ENCODE measurements at places on chromosomes 11 and 22.

- no peak for DNase-seq
Measured at GRCh38 chr11:14158393-14158792, 195.9 kb downstream of the SPON1 start.

- DNase-seq = no peak
Measured at GRCh38 chr11:120339394-120339890, 3.2 kb downstream of the ARHGEF12 start.

DNA sequence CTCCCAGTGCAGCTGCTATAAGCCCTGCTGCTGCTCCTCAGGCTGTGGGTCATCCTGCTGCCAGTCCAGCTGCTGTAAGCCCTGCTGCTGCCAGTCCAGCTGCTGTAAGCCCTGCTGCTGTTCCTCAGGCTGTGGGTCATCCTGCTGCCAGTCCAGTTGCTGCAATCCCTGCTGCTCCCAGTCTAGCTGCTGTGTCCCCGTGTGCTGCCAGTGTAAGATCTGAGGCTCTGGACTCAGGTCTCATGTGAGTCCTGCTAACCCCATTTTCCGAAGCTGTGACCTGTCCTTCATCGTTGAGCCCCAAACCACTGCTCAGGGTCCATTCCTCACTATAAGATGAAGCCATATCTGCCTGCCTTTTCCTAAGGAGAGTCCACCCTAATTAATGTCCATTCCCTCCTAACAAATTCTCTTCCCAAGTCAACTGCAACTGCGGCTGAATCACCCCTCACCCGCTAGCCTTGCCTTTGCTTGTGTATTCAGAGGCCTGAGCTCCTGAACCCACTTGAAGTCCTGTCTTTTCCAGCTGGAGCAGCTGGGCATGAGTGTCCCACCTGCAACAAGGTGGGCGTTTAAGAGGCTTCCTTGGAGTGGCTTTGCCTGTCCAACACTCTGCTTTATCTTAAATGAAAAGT lies 626 bp downstream of the KRTAP5-7 start:
- DNase-seq = no peak

GRCh38 chr11:12051287-12051662 lies 42.8 kb upstream of the DKK3 start:
- no peak for DNase-seq

DNA sequence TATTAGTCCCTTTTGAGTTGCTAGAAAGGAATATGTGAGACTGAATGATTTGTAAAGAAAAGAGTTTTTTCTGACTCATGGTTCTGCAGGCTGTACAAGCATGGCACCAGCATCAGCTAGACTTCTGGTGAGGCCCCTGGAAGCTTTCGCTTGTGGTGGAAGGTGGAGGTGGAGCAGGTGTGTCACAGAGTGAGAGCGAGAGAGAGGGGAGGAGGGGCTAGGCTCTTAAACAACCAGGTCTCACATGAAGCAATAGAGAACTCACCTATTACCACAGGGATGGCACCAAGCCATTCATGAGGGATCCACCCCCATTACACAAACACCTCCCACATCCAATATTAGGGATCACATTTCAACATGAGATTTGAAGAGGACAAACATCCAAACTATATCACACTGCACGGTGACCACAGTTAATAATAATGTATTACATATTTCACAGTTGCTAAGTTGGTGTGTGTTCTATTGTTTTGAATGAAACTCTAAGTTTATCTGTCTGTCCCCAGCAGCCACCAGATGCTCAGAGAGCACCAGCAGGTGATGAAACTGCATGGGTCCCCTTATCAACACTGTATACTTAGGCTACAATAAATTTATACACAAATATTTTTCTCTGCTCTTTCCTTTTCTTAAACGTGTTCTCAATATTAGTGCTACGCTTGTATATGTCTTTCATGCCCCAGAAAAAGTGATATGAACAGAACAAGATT lies 14.1 kb downstream of the ZFP91 start:
- DNase-seq = no peak

DNA sequence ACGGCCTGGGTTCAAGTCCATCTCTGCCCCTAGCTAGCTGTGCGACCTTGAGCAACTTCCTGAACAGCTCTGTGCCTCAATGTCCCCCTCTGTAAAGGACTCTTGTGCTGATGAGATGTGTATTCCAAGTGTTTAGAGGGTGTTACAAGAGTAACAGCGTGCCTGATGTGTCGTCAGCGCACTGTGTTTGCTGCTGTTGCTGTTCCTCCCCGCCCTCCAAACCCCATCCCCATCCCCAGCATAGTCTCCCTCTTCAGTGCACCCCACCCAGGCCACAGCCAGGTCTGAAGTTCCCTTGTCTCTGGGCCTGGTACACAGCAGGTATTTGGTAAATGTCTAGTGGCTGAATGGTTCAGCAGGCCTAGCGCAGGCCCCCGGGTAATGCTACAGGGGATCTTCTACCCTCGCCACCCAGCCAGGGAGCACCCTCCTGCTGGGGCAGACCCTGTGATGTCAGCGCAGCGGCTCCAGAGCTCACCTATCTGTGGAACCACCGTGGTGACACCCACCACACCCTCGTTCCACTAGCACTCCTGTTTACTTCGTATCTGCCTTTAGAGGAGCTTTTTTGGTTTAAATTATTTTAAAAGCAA lies 10.3 kb downstream of the CBX7 start:
- DNase-seq = no peak

GRCh38 chr11:77191823-77192495 lies 63.9 kb downstream of the MYO7A start:
- DNase-seq = no peak

DNA sequence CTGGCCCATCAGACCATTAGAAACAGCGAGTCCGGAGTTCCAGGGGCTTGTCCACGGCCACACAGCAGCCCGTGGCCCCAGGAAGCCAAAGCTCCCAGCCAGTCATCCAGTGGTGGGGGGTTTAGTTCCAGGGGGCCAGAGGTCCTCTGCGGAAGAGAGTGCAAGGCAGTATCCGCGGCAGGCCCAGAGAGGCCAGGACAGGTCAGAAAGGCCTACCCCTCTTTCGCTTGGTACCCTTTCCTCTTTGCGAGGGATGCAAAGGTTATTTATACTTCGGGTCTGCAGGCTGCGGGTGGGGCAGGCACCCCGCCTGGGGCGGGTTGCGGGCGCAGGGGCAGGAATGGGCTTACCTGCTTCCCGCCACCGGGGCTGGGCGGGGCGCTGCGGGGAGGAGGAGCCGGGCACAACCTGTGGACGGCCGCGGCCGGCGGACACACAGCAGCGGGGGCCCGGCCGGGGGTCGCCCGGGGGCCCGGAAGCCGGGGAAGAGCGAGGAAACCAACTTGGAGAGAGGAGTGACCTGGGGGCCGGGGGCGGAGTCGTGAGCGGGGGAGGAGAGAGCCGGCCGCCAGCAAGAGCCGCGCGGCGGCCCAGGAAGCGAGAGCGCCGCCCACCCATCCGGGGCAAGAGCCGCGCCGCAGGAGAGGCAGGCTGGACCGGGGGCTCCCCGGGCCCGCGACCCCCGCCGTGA lies at the start of gene SH3BP1:
Gene SH3BP1 (plus strand): TSS at position 600 of the 691 bp plus-strand sequence. CDS start 119 bp downstream, outside the sequence.
- no peak for DNase-seq

GRCh38 chr11:123682696-123683410 lies 28.4 kb upstream of the SCN3B start:
- no peak for DNase-seq

DNA sequence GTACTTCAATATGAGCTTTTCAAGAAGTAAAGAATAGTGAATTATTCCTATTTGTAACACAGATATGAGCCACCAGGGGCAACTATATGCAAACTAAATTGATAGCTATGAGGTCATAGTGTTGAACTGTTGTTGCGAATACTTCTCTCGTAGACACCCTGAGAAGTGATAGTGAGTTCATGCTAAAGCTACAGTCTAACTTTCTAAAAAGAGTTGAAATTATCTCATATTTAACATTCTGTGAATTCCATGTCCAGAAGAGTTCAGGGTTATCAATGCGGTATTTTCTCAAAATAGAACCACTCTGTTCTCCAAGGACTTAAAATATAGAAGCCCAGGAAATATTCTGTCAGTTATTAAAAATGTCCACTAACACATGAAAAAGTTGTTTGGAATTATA lies 185.4 kb downstream of the AASDHPPT start:
- DNase-seq = no peak

GRCh38 chr11:117117681-117118080 lies 19.5 kb upstream of the SIK3 start:
- DNase-seq = no peak

DNA sequence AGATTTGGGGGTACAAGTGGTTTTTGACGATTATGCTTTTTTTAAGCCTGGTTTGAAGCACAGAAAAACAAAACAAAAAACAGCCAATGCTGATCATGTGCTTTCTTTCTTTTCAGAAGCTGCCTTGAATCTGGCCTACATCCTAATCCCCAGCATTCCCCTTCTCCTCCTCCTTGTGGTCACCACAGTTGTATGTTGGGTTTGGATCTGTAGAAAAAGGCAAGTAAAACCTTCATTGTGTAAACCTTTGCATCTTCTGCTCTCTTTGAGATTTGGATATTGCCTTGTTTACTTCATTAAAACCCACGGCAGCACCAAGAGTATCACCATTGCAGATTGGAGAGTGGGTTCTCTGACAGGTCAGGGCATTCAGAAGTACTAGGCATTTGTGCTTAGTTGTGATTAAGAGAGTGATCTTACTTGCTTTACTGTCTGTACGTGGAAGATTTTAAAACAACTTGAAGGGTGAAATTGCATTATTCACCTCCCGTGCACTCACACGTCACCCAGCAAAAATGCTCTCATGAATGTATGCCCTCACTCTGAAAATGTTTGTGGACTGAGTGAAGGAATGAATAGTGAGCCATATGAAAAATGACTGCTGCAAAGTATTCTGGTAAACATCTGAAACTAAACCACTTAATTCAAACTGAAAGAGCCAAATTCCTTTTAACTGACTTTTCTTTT lies 17.0 kb downstream of the LAYN start:
- DNase-seq = peak; percentile 95

- no peak for DNase-seq
Measured at GRCh38 chr11:44923806-44924205, 26.9 kb downstream of the TP53I11 start.

- no peak for DNase-seq
Measured at GRCh38 chr22:46062971-46063631, 86.1 kb upstream of the WNT7B start.

DNA sequence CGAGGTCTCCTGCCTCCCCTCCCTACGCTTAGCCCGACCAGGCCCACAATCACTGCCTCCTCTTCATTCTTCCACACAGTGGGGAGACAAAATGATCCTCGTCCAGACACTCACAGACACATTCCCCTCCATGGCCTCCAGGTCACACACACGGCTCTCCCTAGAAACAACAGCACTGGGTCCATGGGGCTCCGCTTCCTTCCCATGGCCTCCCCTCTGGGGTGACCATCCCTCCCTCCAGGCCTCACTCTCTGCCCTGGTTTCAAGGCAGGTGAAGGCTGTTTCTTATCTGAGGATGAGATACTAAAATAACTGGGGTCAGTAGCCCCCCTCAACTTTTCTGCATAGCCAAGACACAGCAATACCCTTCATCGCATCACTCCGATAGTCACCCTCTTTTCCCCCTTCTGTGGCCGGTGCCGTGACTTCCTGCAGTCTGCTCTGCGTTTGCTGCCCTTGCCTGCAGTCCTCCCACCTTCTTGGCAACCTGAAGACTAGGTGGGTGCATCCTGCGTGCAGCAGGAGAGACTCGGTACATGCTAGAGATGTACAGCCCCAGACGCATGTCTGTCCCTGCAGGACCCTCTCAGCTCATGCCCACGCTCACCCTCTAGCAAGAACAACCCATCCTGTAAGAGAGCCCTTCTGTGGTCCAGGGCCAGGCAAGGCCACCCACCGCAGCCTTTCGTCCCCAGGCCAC lies 55.8 kb downstream of the CD6 start:
- DNase-seq = no peak

- no peak for DNase-seq
Measured at GRCh38 chr22:22702237-22703202, 58.1 kb downstream of the GGTLC2 start.

- DNase-seq = no peak
Measured at GRCh38 chr11:62152245-62153086, 28.7 kb downstream of the INCENP start.

GRCh38 chr11:8038811-8039529 lies 42.0 kb upstream of the TUB start:
- DNase-seq = no peak

DNA sequence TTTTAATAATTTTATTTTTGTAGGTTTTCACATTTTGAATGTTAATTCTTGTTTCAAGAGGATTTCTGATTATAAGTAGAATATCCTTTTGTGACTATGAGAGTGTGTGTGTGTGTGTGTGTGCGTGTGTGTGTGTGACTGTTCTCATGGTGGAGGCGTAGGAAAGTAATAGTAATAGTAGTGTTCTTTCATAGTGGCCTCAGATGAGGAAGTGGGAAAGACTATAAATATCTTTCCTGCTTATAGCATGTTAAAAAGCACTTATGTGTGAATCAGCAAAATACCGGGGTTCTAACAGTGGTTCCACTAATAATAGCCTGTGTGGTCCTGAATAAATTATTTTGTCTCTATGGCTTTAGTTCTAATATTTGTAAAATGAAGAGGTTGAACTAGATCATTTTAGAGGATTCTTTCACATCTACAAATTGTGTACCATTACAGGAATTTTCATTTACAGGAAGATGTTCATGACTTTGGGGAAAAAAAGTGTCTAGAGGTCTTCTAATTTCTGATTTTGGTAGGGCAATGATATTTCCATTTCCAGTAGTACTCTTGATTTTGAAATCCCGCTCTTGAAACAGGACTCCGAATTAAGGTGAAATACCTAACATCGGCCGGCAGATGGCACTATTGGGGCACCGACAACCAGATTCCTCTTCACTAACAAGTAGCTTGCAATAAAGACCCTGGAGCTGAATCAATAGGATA lies 29.9 kb upstream of the OR10G7 start:
- DNase-seq = peak; percentile 78

DNA sequence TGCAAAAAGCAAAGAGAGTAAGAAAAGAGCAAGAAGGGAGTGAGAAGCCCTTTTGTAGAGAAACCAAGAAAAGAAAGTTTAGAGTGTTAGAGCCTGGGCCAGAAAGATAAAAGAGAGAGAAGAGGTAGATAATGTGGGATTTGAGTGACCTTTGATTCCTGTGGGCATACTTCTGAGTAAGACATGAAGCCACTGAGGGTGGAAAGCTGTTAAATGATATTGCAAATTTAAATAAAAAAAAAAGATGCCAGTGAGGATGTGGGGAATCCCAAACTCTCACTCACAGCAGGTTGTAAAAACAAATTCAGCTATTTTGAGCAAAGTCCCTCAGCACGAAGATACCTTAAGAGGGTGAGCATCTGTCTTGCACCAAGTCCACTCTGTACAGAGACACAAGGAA lies 59.4 kb upstream of the TOP3B start:
- no peak for DNase-seq

- DNase-seq = peak; percentile 73
Measured at GRCh38 chr11:116879800-116880625, 42.6 kb upstream of the APOA1 start.

DNA sequence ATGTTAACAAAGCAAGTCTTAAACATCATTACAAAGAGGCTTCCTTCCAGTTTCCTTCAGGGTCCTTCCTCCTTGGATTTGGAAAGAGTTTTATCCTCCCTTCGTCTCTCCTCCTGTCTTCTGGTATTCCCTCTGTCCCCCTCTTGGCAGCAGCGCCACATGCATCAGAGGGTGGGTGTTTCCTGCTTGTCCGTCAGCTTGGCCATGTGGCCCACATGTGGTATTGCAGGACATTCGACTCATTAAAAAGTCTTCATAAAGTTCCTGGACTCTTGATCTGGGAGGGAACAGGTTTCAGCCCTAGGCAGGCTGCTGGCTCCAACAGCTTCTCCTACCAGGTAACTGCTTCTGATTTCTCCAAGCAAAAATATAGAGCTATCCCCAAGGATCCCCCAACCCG lies 189.8 kb downstream of the CSNK2A3 start:
- no peak for DNase-seq

Data from astrocyte of the cerebellum (primary cell).